A549 treated with Hydrocortisone at 1 μM for 4 hours (cell line): ENCODE measurements at places on chromosomes 2 and 18. TPM values are rescaled to one million over a fixed set of nuclear protein-coding genes. Genes with fewer than 3 reads are reported as not detected.

The RAB1A gene
- total RNA-seq: 207 to 245 TPM (median 231 TPM) in 5 replicates

The IL36A gene
- not detected in 5 replicates for total RNA-seq

The C2orf15 gene
- 0.45 to 0.66 TPM (median 0.48 TPM) in 5 replicates for total RNA-seq

The TPO gene
- total RNA-seq: 0.07 to 0.17 TPM (median 0.10 TPM) in 5 replicates

The SCYGR6 gene
- not detected in 5 replicates for total RNA-seq

The GALNT14 gene
- 43.9 to 46.3 TPM (median 45.4 TPM) in 5 replicates for total RNA-seq

The ADGRF3 gene
- total RNA-seq: 0.06 to 0.29 TPM (median 0.15 TPM) in 5 replicates

The LYG2 gene
- 0.18 TPM in 1 of 5 replicates, not detected in the others for total RNA-seq

The AMER3 gene
- not detected in 5 replicates for total RNA-seq

The GALR1 gene
- total RNA-seq: not detected in 5 replicates

The CPLX4 gene
- total RNA-seq: not detected in 5 replicates

The FNDC4 gene
- 3.5 to 5.8 TPM (median 4.4 TPM) in 5 replicates for total RNA-seq

The GRP gene
- total RNA-seq: not detected in 5 replicates

The SPEG gene
- 6.5 to 10.3 TPM (median 8.3 TPM) in 5 replicates for total RNA-seq
